Activated CD4-positive, alpha-beta T cell treated with anti-CD3 and anti-CD28 coated beads, Interleukin-2, amount 10 ng/mL, durations not matched to agents 24 days and 14 days (primary cell): ENCODE measurements at places on chromosomes 16 and 17.
A peak's percentile ranks its signal among the peaks of the same experiment; 100 is the strongest.

DNA sequence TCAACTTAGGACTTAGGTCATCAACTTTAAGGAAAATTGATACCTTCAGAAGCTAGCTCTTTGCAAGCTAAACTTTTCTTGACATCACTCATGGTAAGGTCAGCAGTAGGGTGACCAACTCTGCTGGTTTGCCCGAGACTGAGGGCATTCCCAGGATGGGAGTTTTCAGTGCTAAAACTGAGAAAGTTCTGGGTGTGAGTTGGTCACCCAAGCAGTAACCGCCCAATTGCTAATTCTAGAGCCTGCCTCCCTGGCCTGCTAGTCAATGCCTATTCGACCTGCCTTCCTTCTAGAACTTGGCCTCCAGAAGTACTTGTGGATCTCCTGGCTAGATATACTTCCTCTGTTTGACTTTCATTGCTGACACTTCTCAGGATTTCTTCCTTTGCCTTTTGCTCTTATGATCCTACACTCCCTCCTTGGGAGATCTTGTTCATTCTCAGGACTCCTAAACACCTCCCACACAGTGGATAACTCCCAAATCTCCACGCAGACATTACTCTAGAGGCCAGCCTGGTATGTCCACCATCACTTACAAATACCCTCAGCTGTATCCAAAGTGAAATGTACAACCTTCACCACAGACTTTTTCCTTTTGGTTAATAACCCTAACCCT lies 10.5 kb upstream of the MYO18A start:
- no peak for DNase-seq

DNA sequence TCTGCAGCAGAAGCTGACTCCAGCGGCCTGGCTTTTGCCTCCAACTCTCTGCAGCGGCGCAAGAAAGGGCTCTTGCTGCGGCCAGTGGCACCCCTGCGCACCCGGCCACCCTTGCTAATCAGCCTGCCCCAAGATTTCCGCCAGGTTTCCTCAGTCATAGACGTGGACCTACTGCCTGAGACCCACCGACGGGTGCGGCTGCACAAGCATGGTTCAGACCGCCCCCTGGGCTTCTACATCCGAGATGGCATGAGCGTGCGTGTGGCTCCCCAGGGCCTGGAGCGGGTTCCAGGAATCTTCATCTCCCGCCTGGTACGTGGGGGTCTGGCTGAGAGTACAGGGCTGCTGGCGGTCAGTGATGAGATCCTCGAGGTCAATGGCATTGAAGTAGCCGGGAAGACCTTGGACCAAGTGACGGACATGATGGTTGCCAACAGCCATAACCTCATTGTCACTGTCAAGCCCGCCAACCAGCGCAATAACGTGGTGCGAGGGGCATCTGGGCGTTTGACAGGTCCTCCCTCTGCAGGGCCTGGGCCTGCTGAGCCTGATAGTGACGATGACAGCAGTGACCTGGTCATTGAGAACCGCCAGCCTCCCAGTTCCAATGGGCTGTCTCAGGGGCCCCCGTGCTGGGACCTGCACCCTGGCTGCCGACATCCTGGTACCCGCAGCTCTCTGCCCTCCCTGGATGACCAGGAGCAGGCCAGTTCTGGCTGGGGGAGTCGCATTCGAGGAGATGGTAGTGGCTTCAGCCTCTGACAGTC lies 1.3 kb downstream of the PARD6A start:
- peak; percentile 65 for DNase-seq

- DNase-seq, result no peak
These were observed 311.8 kb downstream of the CDH11 start for GRCh38 chr16:64809876-64810629.

DNA sequence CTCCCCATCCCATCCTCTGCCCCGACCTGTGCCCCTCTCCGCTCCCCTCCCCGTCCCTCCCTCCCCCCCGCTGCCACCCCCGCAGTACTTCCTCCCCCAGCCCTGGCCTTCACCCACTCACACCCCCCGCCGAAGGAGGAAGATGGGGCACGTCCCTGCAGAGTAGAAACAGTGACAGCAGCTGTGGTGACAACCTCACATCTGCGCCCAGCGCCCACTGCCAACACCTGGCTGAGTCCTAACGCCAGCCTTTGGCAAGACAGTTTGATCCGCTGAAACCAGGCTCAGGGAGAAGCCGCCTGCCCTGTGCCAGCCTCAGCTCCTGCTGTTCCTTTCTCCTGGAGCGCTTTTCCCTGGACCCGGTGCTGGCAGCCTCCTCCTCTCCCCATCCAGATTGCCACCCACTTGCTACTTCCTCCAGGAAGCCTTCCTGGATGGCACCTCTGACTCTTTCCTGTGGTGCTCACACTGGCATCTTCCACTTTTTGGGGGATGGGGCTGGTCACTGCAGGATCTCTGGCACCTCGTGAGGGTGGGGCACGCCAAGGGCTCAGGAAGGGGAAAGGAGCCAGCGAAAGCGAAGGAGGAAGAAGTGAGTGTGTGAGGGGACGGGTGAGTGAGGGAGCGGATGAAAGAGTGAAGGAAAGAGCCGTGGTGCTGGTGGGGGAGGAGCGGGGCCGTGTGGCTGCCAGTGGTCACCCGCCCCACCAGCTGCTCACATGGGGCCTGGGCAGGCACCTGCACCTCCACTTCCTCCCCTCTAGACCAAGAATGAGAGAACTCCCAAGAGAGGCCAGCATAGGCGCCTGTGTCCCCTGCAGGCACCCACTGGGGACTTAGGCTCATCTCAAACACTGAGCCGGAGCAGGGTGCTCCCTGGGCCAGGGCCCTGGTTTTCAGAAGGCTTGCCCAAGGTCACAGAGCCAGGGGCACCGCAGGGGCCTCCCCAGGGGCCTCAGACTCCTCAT lies 27.0 kb downstream of the ZFPM1 start:
- DNase-seq, result no peak

DNA sequence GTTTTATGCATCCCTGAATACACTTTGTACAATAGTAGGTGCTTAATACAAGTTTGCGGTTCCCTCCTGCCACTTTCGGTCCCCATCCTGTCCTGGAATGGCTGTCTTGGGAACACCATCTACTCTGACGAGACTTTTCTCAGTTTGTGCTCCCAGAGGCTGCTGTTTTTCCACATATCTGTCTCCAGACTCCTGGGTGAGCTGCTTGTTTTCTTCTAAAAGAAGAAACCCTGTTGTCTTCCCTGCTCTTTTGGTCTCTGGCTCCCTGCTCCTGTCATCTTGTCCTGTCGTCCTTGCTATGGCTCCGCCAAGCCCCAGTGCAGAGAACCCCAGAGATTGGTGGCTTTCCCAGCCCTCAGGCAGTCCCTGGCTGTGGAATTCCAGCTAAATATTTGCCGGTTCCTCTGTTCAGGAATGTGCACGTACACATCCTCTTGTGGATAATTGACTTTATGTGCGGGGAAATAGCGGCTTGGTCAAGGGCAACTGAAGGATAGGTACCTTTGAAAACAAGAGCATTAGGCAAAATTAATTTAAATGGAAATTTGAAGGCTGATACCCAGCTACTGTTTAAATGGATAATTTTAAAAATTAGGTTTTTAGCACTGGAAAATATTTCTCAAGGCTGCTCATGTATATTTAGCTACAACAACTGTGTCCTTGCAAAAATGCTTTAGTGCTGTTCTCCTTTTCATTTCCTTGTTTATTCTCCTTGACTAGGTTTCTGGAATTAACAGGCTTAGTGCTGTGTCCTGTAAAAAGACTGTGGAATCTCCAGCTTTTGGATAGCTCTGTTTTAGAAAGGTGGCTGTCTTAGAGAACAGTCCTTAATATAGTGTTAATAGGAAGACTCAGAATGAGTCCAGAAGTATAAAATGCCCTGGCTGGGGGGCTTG lies 50.2 kb upstream of the SLC12A3 start:
- no peak for DNase-seq

- DNase-seq, result no peak
These were observed 119.4 kb downstream of the FOXL1 start for GRCh38 chr16:86697715-86698114.

DNA sequence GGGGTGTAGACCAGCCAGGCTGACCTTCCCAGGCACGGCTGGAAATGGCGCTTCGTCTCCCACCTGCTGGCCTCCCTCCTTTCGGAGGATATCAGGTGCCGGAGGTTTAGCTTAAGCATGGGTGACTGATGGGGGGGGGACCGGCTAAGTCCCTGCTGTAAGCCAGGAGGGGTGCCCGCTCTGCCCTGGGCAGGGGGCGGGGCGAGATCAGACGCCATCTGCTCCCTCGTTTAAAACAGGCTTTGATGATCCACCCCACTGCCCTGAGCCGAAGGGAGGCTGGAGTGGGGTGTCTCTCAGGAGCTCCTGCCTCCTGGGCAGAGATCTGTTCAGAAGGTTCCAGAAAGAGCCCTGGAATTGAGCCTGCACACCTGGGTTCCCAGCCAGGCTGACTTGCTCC lies 26.0 kb downstream of the C16orf74 start:
- no peak for DNase-seq

DNA sequence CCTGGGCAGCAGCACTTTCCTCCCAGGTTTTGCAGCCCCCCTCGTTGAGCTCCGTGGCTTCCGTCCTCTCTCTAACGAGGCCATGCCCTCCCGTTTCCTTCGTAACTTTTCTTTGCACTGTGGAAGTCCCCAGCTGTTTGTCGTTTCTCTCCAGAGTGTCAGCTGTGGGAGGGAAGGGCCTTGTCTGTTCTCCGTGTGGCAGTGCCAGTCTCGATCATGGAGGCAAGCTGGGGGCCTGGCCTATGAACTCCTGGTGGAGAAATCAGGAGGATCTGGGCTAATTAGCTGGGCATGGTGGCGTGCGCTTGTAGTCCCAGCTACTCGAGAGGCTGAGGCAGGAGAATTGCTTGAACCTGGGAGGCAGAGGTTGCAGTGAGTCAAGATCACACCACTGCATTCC lies 28.3 kb downstream of the TBCD start:
- no peak for DNase-seq

- DNase-seq, result no peak
These were observed 60.7 kb upstream of the METRNL start for GRCh38 chr17:83018658-83019193.

DNA sequence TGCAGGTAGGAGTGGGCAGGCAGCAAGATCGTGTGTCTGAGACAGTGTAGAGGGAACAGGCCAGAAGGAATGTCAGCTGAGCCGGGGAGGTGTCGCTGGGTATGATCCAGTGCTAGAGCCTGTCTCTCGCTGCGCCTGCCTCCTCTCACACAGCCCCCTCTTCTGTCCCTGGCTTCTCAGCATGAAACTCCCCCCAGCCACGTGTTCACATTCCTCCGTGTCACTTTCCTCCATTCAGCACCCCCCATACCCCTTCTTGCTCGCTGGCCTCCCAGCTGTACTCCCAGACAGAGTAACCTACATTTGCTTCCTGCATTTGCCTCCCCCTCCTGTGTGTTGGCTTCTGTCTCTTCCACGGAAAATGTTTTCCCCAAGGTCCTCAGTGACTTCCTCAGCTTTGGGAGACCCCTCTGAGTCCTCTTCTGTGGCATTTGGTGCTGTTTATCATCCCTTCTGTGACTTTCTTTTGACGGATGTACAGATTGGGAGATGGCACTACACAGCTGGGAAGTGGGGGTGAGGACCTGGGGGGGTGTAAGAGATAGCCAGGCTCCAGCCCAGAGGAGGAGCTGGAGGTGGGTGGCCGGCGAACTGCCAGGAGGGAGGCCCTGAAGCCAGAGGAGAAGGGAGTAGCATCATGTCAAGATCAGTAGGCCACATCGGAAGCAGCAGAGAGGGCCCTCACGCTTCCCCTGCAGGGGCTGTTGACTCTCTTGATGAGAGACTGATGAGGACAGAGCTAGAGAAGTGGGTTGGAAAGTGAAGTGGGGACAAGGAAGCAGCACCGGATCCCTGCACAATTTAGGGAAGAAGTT lies 19.2 kb downstream of the SGF29 start:
- DNase-seq, result no peak

DNA sequence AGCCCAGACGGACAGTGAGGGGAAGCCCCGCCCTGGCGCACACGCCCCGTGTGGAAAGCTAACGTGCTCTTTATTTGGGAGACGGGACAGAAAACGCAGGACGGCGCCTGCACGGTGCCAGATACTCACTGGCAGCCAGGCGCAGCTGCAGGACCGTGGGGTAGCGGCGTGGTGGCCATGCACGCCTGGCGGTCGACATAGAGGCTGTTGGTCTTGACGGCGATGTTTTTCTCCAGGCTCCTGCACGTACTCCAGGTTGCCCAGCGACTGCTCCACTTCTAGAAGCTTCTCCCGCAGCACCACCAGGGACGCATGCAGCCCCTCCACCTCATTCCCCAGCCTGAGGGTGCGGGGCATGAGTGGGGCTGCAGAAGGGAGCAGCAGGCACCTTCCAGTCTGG lies 5.1 kb upstream of the C1QTNF8 start:
- DNase-seq, result no peak

DNA sequence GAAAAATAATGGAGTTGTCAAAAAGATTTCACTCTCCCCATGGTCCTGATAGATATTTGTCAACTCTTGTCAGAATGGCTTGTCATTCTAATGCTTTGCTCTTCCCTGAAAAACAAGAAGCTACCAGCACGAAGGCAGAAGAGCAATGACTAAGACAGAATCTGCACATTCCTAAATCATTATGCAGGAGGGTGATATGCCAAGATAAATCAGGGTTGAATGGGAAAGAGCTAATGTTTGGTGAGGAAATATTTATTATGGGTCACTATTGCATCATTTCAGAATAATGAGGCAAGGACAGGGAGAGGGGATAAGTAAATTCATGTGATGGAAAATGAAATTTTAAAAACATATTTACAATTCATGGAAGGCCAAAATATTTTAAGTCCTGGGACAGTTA lies 297.5 kb upstream of the XYLT1 start:
- DNase-seq, result no peak

DNA sequence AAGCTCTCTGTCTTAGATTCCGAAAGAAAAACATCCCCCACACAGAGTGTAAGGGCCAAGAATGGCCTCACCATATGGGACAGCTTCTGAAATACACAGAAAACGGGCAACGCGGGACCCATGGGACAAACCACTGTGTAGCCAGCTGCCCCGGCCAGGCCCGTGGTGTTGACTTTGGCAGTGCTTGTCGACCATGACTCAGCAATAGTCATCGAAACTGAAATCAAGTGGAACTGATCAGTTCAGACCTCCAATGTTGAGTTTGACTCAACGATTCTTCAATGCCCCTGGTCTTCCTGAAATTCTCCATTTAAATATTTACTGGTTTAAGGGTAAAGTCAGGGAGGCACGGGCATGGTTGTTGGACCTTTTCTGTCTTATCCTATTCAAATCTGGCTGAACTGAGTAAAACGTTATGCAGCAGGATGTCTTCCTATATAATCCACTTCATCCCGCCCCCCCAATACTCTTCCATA lies 27.5 kb downstream of the ZFHX3 start:
- no peak for DNase-seq

DNA sequence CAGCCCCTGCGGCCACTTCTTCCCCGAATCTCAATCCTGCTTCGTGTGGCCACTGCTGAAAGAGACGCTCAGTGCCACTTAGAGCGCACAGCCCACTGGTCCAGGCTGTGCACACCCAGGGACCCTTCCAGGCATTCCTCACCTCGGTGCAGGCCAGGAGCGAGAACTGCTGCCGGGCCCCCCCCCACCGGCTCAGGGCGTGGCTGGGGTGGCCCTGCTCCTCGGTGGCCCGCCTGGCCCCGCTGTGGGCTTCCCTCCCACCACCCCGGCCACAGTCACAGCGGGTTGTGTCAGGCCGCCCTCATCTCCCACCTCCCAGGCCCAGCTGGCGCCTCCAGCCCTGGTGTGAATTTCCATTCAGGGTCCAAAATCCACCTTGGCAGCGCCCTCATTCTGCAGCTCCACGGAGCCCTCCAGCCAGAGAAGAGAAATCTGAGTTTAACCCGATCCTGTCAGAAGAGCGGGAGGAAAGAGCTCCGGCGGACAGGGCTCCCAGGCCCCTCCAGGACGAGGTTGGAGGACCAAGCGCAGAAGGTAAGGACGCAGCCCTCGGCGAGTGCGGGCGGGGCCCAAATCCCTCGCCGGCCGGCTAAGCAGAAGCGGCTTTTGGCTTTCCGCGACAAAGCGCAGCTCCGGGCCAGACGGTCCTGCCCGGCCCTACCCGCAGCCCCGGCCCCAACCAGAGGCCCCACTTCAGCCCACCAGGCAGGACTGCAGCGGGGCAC lies 12.0 kb downstream of the TBC1D16 start:
- DNase-seq, result no peak
